ENCODE measurements at places on chromosomes 11 and 22.

DNA sequence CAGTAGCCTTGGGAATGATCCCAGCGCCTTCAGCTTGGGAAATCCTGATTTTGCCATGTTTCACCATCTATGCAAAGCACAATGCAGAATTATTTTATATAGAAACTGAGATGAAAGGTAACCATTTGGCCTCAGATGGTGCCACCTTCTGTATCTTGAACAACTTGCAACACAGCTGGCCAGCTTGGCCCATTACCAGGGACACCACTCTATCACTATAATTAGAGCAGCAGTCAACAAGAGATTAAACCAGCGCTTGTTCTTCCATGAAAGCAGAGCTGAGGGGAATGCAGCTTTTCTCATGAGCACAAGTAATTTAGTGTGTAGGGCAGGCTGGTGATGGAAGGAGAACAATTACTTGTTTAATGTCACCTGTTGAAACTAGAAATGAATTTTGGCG lies 6.7 kb upstream of the ZDHHC13 start:
- DNase-seq: no peak

GRCh38 chr11:37298173-37298572 lies 700.1 kb upstream of the RAG2 start:
- DNase-seq: no peak

- DNase-seq: no peak
These were observed 30.6 kb downstream of the SREBF2 start for GRCh38 chr22:41863472-41863871.

DNA sequence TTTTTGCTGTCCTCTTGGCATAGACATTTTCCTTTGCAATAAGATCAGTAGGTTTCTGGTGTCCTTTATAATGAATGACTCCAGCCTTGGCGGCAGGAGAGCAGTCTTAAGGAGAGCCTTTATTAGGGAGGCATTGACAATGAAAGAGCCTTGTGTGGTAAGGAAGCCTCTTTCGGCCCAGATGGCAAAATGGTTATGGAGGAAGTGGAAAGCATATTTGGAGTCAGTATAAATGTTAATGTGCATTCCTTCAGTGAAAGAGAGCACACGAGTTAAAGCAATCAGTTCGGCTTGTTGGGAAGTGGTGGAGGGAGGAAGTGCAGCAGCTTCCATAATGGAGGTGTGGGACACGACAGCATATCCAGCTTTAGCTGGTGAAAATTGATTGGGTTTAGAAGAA lies 18.1 kb upstream of the ANO1 start:
- no peak for DNase-seq

DNA sequence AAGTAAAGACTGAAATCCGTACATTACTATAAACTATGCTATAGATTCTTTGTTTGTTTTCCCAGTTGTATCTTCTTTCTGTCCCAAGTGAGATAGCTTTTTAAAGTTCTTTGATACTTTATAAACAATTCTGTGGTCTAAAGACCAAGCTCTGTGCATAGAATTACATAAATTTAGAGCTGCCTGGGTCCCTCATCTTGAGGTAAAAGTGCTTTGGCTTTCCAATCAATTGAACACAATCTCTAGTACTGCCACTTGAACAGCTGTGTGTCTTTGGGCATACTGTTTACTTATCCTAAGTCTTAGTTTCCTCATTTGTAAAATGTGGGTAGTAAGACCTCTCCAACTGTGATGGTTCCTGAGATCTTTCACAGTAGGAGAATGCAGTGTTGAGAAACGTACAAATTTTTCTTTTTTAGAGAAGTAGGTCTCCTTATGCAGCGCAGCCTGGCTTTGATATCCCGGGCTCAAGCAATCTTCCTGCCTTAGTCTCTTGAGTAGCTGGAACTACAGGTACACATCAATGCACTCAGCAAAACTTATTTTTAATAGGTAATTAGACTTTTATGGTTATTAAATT lies 2.5 kb upstream of the EED start:
- DNase-seq: no peak
